ENCODE measurements at places on chromosomes 7 and 10.
A peak's percentile ranks its signal among the peaks of the same experiment; 100 is the strongest.

GRCh38 chr10:44245601-44245938 lies 139.3 kb downstream of the CXCL12 start:
- no peak for DNase-seq

DNA sequence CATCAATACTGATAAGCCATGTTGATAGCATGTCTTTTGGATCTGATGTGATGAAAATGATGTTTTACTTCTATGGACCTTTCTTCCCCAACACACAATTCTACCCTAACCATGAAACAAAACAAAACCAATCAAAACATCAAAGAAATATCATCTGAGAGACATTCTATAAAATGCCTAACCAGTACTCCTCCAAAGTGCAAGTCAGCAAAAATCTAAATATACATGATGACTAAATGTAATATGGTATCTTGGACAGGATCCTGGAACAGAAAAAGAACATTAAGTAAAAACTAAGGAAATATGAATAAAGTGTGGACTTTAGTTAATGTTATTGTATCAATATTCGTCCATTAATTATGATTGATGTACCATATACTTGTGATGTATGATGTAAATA lies 625.1 kb downstream of the MAGI2 start:
- no peak for DNase-seq

- DNase-seq, result peak; percentile 71
These were observed 52.7 kb downstream of the RBM17 start for GRCh38 chr10:6141296-6142151.

DNA sequence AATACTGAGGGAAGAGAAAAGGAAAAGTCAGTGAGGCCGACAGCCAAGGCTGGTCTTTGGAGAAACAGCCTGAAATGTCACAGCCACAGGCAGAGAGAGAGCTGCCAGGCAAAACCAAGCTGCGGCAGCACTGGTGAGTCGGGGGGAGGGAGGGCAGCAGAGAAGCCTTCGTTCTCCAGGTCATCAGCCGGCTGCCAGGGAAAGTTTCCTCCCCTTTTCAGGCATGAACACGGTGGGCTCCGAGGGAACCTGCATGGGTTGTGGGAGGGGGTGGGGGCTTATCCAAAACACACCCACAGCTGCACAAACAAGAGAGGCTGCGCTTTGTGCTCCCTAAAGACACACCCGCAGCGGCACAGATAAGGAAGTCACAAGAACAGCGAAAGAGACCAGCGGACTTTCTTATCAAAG lies 62.3 kb upstream of the NKX6-2 start:
- DNase-seq, result no peak

GRCh38 chr7:84469034-84469433 lies 274.4 kb upstream of the SEMA3A start:
- DNase-seq, result no peak
